ENCODE measurements at places on chromosomes 5 and 9. TPM values are rescaled to one million over a fixed set of nuclear protein-coding genes. Genes with fewer than 3 reads are reported as not detected.

DNA sequence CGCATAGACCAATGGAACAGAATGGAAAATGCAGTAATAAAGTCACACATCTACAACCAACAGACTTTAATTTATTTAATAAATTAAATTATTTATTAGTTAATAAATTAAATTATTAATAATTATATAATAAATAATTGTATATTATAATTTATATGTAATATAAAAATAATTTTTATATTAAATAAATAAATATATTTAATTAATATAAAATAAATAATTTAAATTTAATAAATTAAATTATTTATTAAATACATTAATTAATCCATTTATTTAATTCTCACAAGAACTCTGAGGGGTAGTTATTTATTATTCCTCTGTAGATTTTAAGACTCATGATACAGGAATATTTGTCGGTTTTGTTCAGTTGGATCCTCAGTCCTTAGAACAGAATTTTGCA lies 176.1 kb upstream of the ADAMTS19 start:
- no peaks in the 10 kb centered on the region for H3K4me1 ChIP-seq
- no peaks in the 10 kb centered on the region for H3K36me3 ChIP-seq
- H3K27ac ChIP-seq: no peak overlapping the region
- DNase-seq: no peak
- H3K27me3 ChIP-seq: no peaks in the 10 kb centered on the region
- no peak overlapping the region for H3K4me3 ChIP-seq

- no peaks in the 10 kb centered on the region for H3K36me3 ChIP-seq
- no peak overlapping the region for H3K27ac ChIP-seq
- no peaks in the 10 kb centered on the region for H3K4me1 ChIP-seq
- no peak for DNase-seq
- H3K4me3 ChIP-seq: no peak overlapping the region
Observed at GRCh38 chr5:33601881-33602280, 161.1 kb downstream of the TARS1 start.

DNA sequence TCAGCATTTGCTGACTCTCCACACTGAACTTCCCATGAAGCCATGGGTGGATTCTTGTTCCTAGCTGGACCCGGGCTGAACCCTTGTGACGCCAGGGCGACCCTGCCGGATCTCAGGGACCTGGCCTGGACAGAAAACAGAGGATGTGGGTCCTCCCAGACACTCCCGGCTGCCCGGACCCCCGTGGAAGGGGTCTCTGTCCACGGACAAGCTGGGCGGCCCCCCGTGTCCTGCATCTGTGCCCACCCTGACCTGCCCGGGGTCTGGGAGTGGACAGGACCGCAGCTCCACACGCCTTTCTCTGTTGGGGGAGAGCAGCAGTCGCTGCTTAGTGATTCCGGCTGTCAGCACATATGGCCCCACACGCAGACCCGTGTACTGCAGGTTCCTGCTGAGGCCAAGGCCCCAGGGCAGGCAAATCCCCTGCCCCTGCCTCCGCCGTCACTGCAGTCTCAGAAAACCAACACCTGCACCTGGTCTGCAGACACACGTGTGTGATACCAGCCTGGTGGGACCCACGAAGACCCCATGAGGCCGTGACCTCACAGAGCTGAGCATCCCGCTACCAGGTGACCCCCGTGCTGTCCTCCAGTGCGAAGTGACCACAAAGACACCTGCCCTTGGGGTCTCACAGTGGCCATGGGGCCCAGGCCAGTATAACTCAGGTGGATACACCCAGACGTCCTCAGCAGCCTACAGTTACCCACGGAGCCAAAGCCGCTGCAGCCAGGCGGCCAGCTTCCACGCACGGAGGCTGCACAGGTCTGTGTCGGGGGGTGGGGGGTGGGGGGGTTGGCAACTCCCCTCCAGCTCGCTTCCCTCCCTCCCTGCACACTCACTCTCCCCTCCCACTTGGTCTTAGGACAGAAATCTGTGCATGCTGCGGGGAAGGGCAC lies 50.6 kb downstream of the NKD2 start:
- H3K27me3 ChIP-seq: no peaks in the 10 kb centered on the region
- H3K27ac ChIP-seq: no peak overlapping the region
- no peak overlapping the region for H3K4me3 ChIP-seq
- H3K4me1 ChIP-seq: no peaks in the 10 kb centered on the region

DNA sequence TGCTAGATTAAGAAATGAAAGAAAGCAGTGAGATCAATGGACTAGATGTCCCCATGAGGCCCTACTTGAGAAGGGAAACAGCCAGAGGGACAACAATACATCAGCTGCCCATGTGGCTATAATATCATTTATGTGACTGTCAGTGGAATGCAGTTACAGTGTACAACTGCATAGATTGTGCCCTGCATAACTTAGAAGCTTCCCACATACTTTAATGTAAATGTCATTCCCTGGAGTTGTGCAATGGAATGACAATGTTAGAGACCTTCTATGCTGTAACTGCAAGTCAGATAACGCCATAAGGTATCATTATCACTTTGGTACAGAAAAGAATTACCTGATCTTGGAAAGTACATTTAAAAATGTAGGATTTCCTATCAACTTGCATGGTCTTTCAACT lies 67.4 kb downstream of the FBN2 start:
- no peaks in the 10 kb centered on the region for H3K4me1 ChIP-seq
- H3K27ac ChIP-seq: no peak overlapping the region
- H3K4me3 ChIP-seq: no peak overlapping the region
- H3K27me3 ChIP-seq: no peaks in the 10 kb centered on the region
- no peaks in the 10 kb centered on the region for H3K36me3 ChIP-seq
- no peak for DNase-seq

DNA sequence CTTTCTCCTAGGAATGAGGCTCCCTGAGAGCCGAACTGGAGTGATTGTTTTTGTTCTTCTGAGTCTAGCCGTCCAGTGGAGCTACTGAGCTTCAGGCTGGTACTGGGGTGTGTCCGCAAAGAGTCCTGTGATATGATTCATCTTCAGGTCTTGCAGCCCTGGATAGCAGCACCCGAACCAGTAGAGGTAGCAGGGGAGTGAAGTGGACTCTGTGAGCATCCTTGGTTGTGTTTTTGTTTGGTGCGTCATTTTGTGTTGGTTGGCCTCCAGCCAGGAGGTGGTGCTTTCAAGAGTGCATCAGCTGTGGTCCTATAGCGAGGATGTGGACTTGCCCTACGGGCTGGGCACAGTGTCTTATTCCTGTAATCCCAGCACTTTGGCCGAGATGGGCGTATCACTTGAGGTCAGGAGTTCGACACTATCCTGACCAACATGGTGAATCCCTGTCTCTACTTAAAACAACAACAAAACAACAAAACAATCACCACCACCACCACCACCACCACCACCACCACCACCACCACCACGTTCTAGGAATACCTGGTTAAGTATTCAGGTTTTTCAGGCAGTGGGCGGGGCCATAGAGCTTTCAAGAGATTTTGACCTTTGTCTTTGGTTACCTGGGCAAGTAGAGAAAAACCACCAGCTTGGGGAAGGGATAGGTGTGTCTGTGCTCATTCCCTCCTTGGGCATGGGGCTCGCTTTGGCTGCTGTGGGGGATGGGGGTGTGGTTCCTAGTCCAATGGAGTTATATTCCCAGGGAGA lies 154.0 kb downstream of the WDR70 start:
- DNase-seq: no peak
- no peaks in the 10 kb centered on the region for H3K36me3 ChIP-seq
- H3K27ac ChIP-seq: no peak overlapping the region
- no peak overlapping the region for H3K4me3 ChIP-seq

Gene PCDHGB3
- total RNA-seq: 5.4 TPM

Gene TMEM252
- not detected for total RNA-seq

- H3K27ac ChIP-seq: no peak overlapping the region
- DNase-seq: no peak
- H3K4me1 ChIP-seq: no peaks in the 10 kb centered on the region
- H3K36me3 ChIP-seq: no peaks in the 10 kb centered on the region
- no peak overlapping the region for H3K4me3 ChIP-seq
Observed at GRCh38 chr9:116860509-116861120, 173.5 kb downstream of the TRIM32 start.

GRCh38 chr5:66246608-66247007 lies 102.5 kb downstream of the SREK1 start:
- H3K4me1 ChIP-seq: no peaks in the 10 kb centered on the region
- no peak overlapping the region for H3K27ac ChIP-seq
- H3K36me3 ChIP-seq: no peaks in the 10 kb centered on the region

GRCh38 chr9:89958086-89958485 lies 353.3 kb downstream of the GADD45G start:
- no peak overlapping the region for H3K27ac ChIP-seq
- peaks cover 6% of the 10 kb centered on the region for H3K4me1 ChIP-seq
- no peak overlapping the region for H3K4me3 ChIP-seq
- DNase-seq: no peak
